Neural crest cell (in vitro differentiated cells): ENCODE measurements at places on chromosomes 1 and 21. TPM values are rescaled to one million over a fixed set of nuclear protein-coding genes. Genes with fewer than 3 reads are reported as not detected.

DNA sequence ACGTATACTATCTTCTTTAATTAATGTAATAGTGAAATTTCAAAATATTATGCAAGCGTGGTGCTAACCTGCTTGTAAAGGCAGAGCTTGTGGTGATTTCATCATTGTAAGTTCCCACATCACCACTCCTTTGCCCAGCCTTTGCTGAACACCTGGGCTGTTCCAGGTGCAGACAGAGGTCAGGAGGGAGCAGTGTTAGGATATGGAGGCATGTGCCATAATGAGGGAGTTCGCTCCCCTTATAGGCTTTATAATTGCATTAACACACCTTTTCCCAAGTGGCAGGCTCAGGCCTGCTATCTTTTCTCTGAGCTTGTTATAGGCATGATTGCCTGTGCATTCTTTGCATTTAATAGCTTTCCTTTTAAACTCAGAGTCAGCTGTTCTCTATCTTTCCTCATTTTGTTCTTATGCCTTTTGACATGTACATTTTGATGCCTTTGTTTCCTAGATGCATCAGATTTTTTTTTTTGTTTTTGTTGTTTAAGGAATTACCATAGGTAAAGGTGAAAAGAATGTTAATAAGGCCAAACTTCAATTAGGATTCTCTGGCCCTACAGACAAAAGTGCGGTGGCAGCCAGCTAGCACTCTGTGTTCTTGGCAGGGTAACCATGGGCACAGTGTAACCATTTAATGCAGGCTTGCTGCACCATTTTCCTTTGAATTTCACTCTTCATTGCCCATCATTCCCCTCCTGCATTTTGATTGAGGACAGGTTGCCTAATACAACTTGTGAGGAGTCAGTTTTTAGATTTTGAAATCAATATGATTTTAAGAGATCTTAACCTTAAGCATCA, 12.6 kb downstream of the NPL start:
- no peaks in the 10 kb centered on the region for H3K27me3 ChIP-seq
- H3K36me3 ChIP-seq: peaks cover 3% of the 10 kb centered on the region
- no peak overlapping the region for H3K4me3 ChIP-seq
- peaks cover 15% of the 10 kb centered on the region for H3K4me1 ChIP-seq
- no peak overlapping the region for H3K27ac ChIP-seq

GRCh38 chr1:960363-961131, at the start of gene KLHL17:
TSS of gene KLHL17 (plus strand) at chr1:960584. CDS start at chr1:960694, 110 bp downstream.
- H3K4me3 ChIP-seq: peak within 1 kb of the TSS; percentile 93
- no peak within 1 kb of the TSS for H3K27ac ChIP-seq

- no peak overlapping the region for H3K4me3 ChIP-seq
- no peak for DNase-seq
- no peaks in the 10 kb centered on the region for H3K27me3 ChIP-seq
- no peak overlapping the region for H3K27ac ChIP-seq
- H3K4me1 ChIP-seq: no peaks in the 10 kb centered on the region
- no peaks in the 10 kb centered on the region for H3K36me3 ChIP-seq
Measured at GRCh38 chr21:30979054-30979453, 59.2 kb downstream of the KRTAP19-8 start.

DNA sequence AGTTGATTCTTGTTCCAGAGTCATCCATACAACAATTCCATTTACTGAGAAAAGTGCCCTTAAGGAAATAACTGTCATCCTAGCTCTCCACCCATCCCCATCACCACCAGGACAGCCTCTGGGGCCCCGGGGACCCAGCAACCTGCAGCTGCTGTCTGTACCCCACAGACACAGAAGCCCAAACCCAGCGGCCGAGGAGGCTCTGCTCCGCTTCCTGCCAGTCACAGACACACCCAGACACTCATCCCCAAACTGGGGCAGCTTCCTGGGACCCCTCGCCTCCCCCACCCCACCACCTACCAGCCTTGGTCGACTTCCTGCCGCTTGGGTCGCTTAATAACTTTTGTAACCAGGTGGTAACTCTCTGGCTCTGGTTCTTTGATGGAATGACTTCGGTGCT, 121.6 kb upstream of the SLC25A33 start:
- no peaks in the 10 kb centered on the region for H3K4me1 ChIP-seq
- H3K27ac ChIP-seq: no peak overlapping the region
- no peak overlapping the region for H3K4me3 ChIP-seq
- peaks cover 6% of the 10 kb centered on the region for H3K27me3 ChIP-seq
- no peaks in the 10 kb centered on the region for H3K36me3 ChIP-seq

DNA sequence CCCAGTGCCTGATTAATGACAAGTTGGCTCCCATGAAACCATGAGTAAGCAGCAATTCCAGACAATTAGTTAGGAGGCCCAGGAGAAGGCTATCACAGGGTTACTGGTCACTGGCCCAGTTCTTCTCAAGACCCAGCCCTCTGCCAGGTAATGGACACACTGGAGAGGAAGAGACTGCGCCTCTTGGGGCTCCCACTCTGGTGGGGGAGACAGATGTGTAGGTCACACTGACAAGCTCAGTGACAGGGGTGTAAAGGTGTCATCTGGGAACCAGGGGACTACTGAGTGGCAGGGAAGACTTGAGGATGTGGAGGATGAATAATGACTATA, 4.9 kb downstream of the HPCA start:
- no peaks in the 10 kb centered on the region for H3K36me3 ChIP-seq
- peaks cover 71% of the 10 kb centered on the region for H3K27me3 ChIP-seq
- H3K27ac ChIP-seq: no peak overlapping the region
- peak overlapping the region; percentile 70 for H3K4me3 ChIP-seq

The FCGR1A gene
- not detected in 2 replicates for total RNA-seq

The RIMKLA gene
- 2.7 and 3.4 TPM in 2 replicates for total RNA-seq

The CEPT1 gene
- 24.2 and 27.3 TPM in 2 replicates for total RNA-seq

GRCh38 chr1:147252540-147252939, 10.1 kb downstream of the CHD1L start:
- H3K27me3 ChIP-seq: no peaks in the 10 kb centered on the region
- peaks cover 24% of the 10 kb centered on the region for H3K4me1 ChIP-seq
- DNase-seq: no peak

- peaks cover 3% of the 10 kb centered on the region for H3K4me1 ChIP-seq
- H3K27ac ChIP-seq: peak overlapping the region; percentile 75
- DNase-seq: no peak
- H3K4me3 ChIP-seq: no peak overlapping the region
Measured at GRCh38 chr1:109806733-109807400, 43.1 kb upstream of the EPS8L3 start.

The CGN gene
- total RNA-seq: 6.7 and 7.2 TPM in 2 replicates

- no peaks in the 10 kb centered on the region for H3K36me3 ChIP-seq
- H3K4me3 ChIP-seq: no peak overlapping the region
- no peaks in the 10 kb centered on the region for H3K4me1 ChIP-seq
- no peak for DNase-seq
Measured at GRCh38 chr21:21712748-21713520, 714.7 kb downstream of the NCAM2 start.

The AHCYL1 gene
- total RNA-seq: 90.1 and 94.0 TPM in 2 replicates

The LCE2C gene
- not detected in 2 replicates for total RNA-seq

DNA sequence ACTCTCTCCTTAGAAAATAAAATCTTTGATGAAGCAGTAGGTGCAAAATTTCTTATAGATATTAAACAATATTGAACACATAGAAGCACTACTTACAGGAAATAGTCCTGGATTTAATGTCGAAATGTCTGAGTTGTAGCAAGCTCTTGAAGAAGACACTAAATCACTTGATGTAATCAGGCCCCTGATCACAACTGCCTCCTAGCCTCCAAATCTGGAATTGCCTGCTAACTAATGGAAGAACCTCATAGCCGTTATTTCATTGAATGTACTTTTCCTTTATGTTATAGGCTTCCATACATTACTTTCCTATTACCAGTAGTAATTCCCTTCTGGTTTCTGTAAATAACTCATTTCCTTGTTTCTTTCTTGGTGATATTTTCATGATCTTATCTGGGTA, 675.7 kb upstream of the CHRM3 start:
- no peak overlapping the region for H3K27ac ChIP-seq
- no peak overlapping the region for H3K4me3 ChIP-seq
- H3K4me1 ChIP-seq: no peaks in the 10 kb centered on the region

GRCh38 chr1:24337455-24337854, 18.3 kb downstream of the GRHL3 start:
- no peak for DNase-seq
- H3K36me3 ChIP-seq: no peaks in the 10 kb centered on the region
- H3K27ac ChIP-seq: peak overlapping the region; percentile 1
- peaks cover 45% of the 10 kb centered on the region for H3K4me1 ChIP-seq
- H3K4me3 ChIP-seq: no peak overlapping the region

- peaks cover 2% of the 10 kb centered on the region for H3K27me3 ChIP-seq
- H3K4me3 ChIP-seq: no peak overlapping the region
- no peak for DNase-seq
Measured at GRCh38 chr1:10672343-10673050, 123.9 kb downstream of the CASZ1 start.

GRCh38 chr21:41170442-41170841, 2.5 kb downstream of the BACE2 start:
- H3K4me1 ChIP-seq: peaks cover 47% of the 10 kb centered on the region
- peaks cover 29% of the 10 kb centered on the region for H3K27me3 ChIP-seq
- peak overlapping the region; percentile 75 for H3K4me3 ChIP-seq
- no peak overlapping the region for H3K27ac ChIP-seq
- no peaks in the 10 kb centered on the region for H3K36me3 ChIP-seq
- peak; percentile 33 for DNase-seq

The OR6N1 gene
- not detected in 2 replicates for total RNA-seq

The ERRFI1 gene
- 23.3 and 24.0 TPM in 2 replicates for total RNA-seq

DNA sequence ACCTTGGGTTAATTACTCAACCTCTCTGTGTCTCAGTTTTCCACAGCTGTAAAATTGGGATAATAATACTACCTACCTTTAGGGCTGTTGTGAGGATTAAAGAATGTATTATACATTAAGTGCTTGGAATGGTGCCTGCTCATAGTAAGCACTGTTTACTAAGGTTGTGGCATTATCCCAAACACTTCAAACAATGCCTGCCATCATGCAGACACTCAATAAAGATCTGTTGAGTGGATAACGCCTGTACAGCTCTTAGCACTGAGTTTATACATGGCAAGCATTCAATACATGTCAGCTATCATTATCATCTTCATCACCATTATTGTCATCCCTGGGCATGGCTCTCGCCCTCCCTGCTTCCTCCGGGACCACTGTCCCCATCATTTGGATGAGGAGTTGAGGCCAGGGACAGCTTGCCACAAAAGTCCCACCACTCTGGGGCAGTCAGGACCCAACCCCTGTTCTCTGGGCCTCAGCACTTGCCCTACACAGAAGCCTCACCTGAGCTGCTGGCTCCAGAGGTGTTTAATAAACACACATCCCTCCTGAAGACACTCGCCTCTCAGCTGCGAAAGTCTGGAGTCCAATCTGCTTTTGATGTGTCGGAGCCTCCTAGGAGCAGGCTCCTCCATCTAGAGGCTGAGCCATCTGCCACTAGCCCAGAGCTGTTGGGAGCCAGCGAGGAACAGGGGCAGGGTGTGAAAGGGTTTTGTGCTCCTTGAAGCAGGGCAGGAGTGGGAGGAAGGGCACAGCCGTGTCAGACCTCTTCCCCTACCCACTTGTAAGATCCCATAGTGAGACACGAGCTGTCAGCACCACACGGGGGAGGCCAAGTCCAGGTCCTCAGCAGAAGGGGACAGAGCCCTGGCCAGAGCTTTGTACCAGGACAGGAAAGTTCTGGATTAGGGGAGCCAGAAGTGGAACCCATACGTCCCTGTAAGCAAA, 80.9 kb upstream of the ZC3H12A start:
- no peak for DNase-seq
- H3K27ac ChIP-seq: no peak overlapping the region
- peaks cover 28% of the 10 kb centered on the region for H3K4me1 ChIP-seq

The RHCE gene
- total RNA-seq: 0.82 TPM in 1 of 2 replicates, not detected in the other

The BRINP3 gene
- total RNA-seq: 0.45 and 0.77 TPM in 2 replicates

The PRDM16 gene
- 11.7 and 13.2 TPM in 2 replicates for total RNA-seq

DNA sequence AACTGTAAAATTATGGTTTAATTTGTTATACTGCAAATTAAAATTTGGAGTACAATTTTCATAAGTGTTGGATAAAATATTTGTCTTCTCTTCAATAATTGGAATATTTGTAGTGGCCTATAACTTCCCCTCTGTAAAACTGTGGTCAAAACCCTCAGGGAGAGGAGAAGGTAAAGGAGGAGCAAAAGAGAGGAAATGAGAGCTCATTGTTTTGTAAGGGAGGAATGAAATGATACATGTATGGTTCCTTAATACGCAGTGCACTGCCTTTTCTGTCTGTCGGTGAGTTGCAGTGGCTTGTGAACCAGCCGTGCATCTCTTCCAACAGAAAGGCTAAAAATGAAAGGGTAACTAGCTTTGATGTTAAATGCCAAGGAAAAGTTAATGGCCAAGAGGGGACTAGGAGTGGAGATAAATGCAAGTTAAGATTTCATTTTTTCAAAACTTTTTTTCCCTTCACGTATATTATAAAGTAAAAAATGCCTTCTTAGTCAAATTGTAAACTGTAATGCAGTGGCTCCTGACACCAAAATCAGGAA, 26.4 kb downstream of the LRRC8D start:
- DNase-seq: no peak
- H3K27me3 ChIP-seq: no peaks in the 10 kb centered on the region
- H3K27ac ChIP-seq: peak overlapping the region; percentile 31
- H3K36me3 ChIP-seq: peaks cover 7% of the 10 kb centered on the region
- H3K4me3 ChIP-seq: no peak overlapping the region

GRCh38 chr1:3940081-3940753, 40.1 kb upstream of the C1orf174 start:
- peaks cover 20% of the 10 kb centered on the region for H3K4me1 ChIP-seq
- H3K36me3 ChIP-seq: peaks cover 4% of the 10 kb centered on the region
- H3K4me3 ChIP-seq: no peak overlapping the region
- H3K27me3 ChIP-seq: peaks cover 11% of the 10 kb centered on the region
- DNase-seq: no peak
- H3K27ac ChIP-seq: no peak overlapping the region

GRCh38 chr1:196567238-196567637, 41.0 kb downstream of the KCNT2 start:
- H3K27ac ChIP-seq: no peak overlapping the region
- H3K4me3 ChIP-seq: no peak overlapping the region
- DNase-seq: no peak
- peaks cover 4% of the 10 kb centered on the region for H3K4me1 ChIP-seq

DNA sequence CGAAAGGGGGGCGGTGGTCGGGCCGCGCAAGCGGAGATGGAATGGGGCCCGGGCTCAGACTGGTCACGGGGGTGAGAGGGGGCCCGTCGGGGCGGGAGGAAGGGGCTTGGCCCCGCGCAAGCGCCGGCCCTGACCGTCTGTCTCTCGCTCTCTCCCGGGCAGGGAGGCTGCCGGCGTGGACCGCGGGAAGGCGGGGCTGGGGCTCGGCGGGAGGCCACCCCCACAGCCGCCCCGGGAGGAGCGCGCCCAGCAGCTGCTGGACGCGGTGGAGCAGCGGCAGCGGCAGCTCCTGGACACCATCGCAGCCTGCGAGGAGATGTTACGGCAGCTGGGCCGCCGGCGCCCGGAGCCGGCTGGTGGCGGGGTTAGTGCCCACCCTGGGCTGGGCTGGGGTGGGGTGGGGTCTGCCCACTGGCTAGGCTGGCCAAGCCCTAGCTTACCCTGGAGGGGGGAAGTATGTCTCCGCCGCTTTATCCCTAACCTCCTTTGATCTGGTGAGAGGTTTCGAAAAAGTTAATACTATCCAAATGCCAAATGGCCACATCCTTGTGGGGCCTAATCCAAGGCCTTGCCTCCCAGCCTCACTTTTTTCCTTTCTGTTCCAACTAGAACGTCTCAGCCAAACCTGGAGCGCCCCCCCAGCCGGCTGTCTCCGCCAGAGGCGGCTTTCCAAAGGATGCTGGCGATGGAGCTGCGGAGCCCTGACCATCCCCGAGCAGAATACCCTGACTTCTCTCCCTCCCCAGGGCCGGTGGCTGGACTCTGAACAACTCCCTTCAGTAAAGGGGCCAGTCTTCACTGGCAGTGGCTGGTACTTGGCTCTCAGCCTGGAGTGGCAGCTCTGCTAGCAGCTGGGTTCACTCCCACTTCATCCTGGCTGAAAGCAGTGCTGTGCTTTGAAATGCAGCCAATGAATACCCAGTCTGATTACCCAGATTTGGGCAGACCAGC, 636 bp upstream of the YRDC start:
- no peaks in the 10 kb centered on the region for H3K27me3 ChIP-seq
- peak overlapping the region; percentile 94 for H3K27ac ChIP-seq
- DNase-seq: peak; percentile 61
- H3K4me1 ChIP-seq: peaks cover 18% of the 10 kb centered on the region
